ENCODE measurements at places on chromosomes 5 and 9.
A peak's percentile ranks its signal among the peaks of the same experiment; 100 is the strongest.

DNA sequence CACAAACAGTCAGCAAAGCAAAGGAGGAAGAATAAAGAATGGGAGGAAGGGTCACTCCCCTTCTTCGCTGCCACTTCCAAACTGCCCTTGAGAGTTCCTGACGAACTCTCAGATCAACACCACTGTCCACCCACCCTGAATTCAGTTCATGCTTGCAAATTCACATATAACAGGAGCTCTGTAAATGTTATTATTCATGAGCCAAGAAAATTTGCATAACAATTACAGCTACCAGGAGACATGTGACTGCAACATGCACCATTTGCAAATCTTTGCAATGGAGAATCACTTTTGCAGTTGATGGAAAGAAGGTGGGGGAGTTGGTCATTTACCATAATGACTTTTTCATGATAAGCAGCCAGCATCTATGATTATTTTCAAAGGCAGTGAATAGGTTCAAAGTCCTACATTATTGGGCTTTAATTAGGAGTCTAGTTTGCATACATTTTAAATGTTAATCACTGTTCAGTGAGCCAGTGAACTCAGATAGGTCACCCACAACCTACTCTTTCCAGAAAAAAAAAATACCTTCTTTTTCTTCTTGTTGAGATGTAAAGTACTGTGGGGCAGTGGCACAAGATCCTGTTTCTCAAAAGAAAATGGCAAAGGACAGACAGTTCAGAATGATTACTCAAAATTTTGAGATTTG lies 149.7 kb downstream of the CAAP1 start:
- H3K27ac ChIP-seq: no peak overlapping the region
- H3K4me1 ChIP-seq: no peaks in the 10 kb centered on the region
- H3K27me3 ChIP-seq: no peaks in the 10 kb centered on the region

DNA sequence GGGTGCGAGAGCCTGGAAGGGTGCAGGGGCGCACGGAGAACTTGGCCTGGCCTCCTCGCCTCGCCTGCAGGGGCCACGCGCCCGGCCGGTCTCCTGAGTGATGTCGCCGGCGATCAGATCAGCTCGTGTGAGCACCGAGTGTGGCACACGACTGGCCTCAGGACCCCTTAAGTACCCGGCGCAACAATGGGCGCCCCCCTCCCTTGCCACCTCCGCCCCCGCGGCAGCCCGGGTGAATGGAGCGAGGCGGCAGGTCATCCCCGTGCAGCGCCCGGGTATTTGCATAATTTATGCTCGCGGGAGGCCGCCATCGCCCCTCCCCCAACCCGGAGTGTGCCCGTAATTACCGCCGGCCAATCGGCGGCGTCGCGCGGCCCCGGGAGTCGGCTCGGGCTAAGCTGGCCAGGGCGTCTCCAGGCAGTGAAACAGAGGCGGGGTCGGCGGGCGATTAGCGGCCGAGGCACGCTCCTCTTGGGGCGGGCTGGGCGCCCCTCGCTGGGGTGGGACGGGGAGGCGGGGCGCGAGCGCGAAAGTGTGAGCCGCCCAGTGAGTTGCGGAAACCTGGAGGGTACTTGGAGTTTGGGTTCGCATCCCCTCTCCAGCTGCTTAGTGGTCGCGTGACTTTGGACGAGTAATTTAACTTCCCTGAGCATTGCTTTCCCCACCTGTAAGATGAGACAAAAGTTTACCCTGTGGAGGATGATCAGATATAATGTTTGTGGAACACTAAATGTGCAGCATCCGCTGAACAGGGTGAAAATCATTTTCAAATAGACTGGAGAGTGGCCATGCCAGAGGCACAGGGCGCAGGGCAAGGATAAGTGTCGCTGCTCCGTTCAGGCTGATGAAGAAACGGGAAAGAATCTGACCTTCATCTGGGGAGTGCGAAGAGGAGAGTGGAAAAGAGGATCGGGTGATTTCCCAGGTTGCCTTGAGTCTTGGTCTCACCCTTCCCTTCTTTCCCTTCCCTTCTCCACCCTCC lies at the start of gene NEUROG1:
NEUROG1 (minus strand) TSS at position 145 of the 982 bp plus-strand sequence. CDS start 274 bp downstream, outside the sequence.
- H3K27ac ChIP-seq: no peak within 1 kb of the TSS
- peaks cover 79% of the 10 kb centered on the region for H3K27me3 ChIP-seq
- H3K4me3 ChIP-seq: peak within 1 kb of the TSS; percentile 55
- DNase-seq: no peak
- H3K36me3 ChIP-seq: no peaks in the 10 kb centered on the region

GRCh38 chr9:108919517-108919916 lies 14.4 kb downstream of the ELP1 start:
- H3K36me3 ChIP-seq: peaks cover 3% of the 10 kb centered on the region
- H3K27me3 ChIP-seq: no peaks in the 10 kb centered on the region
- H3K4me1 ChIP-seq: no peaks in the 10 kb centered on the region
- no peak overlapping the region for H3K4me3 ChIP-seq
- H3K27ac ChIP-seq: no peak overlapping the region
- DNase-seq: no peak

- DNase-seq: no peak
- no peak overlapping the region for H3K27ac ChIP-seq
- no peak overlapping the region for H3K4me3 ChIP-seq
- no peaks in the 10 kb centered on the region for H3K36me3 ChIP-seq
These were observed 66.9 kb downstream of the TMC1 start for GRCh38 chr9:72588336-72588735.

DNA sequence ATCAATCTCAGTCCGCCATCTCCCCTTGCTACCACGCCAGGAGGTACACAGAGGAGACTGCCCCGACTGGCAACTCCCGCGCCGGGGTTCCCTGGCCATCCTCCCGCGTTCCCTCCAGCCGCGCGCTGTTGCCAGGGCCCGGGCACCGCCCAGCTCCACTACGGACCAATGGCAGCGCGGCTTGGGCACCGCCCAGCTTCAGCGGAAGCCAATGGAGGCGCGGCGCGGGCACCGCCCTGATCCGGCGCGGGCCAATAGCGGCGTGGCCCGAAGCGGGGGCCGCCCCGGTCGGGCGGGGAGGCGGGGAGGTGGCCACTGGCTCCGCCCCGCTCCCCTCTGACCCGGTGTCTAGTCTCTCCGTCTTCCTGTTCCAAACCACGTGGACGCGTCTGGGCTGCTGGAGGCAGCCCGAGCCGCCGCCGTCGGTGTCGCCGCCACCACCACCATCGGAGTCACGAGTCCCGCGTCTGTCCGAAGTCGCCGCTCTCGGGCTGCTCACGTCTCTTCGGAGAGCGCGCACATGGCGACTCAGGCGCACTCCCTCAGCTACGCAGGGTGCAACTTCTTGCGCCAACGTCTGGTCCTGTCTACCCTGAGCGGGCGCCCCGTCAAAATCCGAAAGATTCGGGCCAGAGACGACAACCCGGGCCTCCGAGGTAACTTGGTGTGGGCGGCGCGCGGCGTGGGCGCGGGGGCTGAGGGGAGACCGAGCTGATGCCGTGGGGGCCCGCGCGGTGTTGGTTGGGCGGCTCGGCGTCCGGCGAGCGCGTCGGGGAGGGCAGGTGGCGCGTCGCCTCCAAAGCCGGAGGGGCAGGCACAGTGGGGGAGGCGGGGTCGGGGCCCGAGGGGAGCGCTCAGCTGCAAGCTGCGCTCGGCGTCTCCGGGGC lies at the start of gene RCL1:
RCL1 (plus strand) TSS at position 373 of the 887 bp plus-strand sequence; CDS start at position 521, 148 bp downstream.
- no peaks in the 10 kb centered on the region for H3K27me3 ChIP-seq
- no peaks in the 10 kb centered on the region for H3K4me1 ChIP-seq

Data from breast epithelium (tissue), 4 donors.